RWPE2 (cell line): ENCODE measurements at places on chromosomes 5 and 9.

- no peak for DNase-seq
Observed at GRCh38 chr5:5473226-5473625, 50.7 kb downstream of the ICE1 start.

- DNase-seq = no peak
Observed at GRCh38 chr5:102670224-102670836, 84.8 kb upstream of the PAM start.

- no peak for DNase-seq
Observed at GRCh38 chr5:160133071-160133917, 14.0 kb upstream of the PWWP2A start.

DNA sequence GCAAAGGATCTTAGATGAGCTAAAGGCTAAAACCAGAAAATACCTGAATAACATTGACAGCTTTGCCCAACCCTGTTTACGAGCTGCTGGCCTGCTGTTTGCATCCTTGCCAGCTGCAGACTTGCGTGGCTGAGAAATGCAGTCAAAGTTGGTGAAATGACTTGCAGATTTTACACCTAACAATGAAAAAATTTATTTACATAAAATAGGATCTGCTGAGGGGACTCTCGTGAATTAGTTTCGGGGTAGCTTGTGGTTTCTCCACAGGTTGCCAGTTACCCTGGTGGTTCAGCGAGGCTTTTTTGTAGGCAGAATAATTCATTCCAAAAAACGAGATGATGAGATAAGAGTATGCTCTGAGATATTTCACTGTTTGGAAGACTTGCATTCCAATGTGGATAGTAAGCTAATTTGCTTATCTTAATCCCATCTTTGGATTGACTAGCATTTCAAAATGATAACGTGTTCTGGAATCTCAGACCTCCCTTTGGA, 65.7 kb upstream of the FANCC start:
- DNase-seq = no peak

DNA sequence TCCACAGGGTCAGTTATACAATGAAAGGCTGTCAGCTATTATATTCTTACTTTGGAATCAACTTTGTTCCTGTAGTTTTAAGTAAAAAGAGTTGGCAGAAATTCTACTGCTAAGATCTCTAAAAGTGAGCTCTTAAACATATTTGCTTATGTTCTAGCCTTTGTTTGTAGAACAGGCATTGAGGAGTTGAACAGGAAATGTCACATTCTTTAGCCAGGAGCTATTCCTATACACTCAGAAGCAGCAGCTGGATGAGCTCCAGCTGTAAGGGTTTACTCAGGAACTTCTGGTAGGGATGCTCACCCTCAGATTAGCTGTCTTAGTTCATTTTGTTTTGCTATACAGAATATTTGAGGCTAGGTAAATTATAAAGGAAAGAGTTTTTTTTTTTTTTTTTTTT, 22.4 kb upstream of the SPINK14 start:
- DNase-seq = peak; percentile 77

- peak; percentile 94 for DNase-seq
Observed at GRCh38 chr5:8906303-8906967, 639.4 kb downstream of the SEMA5A start.

GRCh38 chr9:22416692-22417060, 29.9 kb upstream of the DMRTA1 start:
- DNase-seq = no peak

- no peak for DNase-seq
Observed at GRCh38 chr5:39187831-39188731, 31.3 kb downstream of the FYB1 start.

DNA sequence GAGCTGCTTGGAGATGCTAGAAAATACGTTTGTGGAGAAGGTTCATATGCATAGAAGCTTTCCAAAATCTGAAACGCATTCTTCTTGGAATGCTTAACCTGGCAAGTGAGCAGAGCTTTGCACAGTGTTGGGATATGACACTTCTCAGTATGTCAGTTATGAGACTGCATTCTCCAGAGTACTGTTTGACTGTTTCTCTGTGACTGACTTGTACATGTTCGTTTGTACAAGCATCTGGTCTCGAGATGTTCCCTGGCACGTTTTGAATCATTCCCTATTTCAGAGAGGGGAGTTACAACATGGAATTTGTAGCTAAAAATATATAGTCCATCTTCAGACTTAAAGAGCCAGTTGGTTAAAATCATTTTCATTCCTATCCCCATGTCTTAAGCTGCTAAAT, 272.4 kb downstream of the ARRDC3 start:
- DNase-seq = no peak

DNA sequence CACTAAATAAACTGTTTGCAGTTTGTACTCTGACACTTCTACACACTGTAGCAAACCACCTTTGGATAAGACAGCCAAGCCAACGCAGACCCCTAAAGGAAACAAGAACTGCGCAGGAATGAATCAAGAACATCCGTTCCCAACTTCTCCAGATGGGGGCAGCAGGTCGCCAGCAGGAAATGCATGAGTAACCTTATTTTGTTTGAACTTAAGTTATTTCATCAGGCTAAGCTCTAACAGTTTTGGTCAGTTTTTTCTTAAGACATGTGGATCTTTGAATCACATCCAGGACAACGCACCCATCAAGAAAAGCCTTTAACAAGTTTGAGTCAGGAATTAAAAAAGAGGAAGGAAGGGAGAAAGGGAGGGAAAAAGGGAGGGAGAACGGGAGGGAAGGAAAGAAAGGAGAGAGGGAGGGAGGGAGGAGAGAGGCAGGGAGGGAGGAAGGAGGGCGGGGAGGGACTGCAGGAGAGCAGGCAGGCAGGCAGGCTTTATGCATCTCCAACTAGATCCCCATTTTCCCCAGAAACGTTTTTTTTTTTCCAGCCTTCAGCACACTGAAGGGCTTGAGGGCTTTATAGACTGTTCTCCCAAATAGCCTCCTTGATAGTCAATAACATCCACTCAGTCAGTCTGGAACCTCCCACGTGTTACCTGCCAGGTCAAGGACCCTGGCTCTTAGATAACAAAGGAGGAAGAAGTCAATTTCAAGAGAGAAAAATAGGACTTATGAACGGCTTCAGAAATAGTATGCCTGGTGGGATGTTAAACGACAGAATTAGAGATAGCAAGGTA, 22.2 kb downstream of the BHMT start:
- no peak for DNase-seq

DNA sequence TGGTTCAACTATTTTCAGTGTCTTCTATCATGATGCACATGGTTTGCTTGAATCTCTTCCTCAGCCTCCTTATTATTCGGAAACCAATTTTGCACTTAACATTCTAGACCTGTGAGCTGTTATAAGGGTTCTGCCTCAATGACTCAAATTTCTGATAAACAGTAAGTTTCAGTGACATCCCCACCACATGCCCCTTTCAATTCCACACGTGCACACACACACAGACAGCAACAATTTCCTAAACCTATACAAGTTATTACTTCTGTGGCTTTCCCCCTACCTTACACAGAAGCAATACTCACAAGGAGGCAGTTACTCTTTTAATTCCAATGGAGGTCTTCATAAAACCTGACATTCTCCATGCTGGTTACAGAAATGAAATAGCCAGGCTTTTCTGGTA, 102.4 kb downstream of the ELAVL2 start:
- DNase-seq = no peak

- DNase-seq = no peak
Observed at GRCh38 chr5:164597293-164597900, 1092.0 kb downstream of the MAT2B start.

DNA sequence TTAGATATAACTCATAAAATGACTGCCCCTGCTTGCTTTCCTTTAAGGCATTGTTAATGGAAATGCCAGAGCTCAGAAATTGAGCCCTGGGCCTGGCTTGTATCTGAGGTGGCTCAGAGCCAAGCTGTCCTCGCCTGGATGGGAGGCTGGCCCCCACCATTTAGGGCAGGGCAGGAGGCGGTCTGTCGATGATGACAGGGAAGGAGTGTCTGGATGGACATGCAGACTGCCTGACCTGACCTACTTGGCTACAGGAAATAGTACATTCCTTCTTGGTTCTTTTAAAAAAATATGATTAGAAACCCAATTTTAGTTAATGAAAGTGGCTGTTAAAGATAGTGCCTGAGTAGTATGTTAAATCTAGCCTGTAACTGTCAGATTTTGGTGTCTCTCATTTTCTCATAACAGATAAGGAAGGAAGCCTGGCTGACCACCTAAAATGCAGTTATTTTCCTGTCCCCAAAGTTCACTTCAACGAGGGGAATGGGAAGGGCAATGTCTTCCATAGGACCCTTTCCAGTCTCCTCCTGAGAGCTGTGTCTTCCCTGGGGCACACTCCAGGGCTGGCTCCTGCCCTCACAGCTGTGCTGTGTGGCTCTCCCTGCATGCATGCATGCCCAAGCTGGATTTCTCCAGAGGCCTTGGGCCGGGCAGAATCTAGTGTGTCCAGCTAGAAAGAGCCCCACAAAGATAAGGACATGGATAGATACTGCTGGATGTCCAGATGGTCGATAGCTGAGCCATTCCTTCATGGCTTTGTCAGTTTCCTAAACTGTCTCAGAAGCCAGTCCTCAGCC, 42.3 kb downstream of the MACROH2A1 start:
- DNase-seq = no peak

DNA sequence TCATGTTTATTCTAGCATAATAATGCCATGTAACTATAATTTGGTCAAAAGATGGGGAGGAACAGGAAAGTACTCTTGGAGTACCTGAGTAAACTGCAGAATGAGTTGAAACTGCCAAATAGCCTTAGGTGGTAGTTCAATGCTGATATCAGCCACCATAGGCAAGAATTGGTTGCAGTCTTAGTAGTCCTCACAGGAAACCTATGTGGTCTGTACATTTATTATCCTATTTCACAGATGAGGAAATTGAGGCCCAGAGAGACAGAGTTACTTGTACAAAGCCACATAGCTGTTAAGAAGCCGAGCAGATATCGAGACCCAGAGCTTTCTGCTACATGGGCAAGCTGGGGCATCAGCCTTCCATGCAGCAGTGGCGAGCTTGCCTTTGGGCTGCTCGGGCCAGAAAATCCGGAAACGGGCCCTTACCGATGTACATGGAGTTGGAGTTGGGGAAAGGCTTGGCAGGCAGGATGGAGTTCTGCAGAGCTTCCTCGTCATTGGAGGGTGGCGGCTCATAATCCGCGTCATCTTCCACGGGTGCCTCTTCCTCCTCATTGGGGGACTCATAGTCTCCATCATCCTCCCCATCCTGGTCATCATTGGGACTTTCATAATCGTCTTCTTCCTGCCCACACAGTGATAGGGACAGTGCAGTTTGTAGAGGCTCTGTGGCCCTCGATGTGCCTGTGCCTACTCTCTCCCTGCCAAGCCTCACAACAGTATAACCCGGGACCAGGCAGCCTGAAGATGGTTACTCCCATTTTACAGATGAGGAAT, 27.1 kb downstream of the LCP2 start:
- no peak for DNase-seq

GRCh38 chr9:81522716-81523551, 166.4 kb downstream of the TLE1 start:
- no peak for DNase-seq

DNA sequence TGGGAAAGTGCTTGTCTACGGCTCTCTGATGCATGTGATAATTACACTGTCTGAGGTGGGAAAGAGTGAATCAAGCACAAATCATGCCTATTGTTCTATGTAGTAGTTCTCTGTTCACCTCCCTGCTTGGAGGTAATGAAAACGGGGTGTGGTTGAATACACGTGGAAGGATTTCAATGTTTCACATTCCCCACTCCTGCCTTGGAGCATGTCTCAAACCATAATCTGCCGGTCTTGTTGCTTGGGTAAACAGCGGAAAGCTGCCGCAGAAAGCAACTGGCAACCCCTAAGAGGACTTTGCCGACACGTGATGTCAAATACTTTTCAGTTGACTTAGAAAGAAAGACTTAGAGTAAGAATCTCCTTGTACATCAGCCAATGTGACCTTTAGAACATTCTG, 63.5 kb upstream of the MOCS2 start:
- no peak for DNase-seq

- DNase-seq = no peak
Observed at GRCh38 chr5:158383486-158383885, 524.5 kb upstream of the CLINT1 start.
